T47D (cell line): ENCODE measurements at places on chromosomes 11 and 22.

GRCh38 chr22:49112176-49112575 lies 715.5 kb downstream of the BRD1 start:
- DNase-seq = no peak

- DNase-seq = no peak
Observed at GRCh38 chr11:2581151-2581930, 118.5 kb downstream of the KCNQ1OT1 start.

- no peak for DNase-seq
Observed at GRCh38 chr22:35258191-35258988, 1.1 kb downstream of the HMGXB4 start.

DNA sequence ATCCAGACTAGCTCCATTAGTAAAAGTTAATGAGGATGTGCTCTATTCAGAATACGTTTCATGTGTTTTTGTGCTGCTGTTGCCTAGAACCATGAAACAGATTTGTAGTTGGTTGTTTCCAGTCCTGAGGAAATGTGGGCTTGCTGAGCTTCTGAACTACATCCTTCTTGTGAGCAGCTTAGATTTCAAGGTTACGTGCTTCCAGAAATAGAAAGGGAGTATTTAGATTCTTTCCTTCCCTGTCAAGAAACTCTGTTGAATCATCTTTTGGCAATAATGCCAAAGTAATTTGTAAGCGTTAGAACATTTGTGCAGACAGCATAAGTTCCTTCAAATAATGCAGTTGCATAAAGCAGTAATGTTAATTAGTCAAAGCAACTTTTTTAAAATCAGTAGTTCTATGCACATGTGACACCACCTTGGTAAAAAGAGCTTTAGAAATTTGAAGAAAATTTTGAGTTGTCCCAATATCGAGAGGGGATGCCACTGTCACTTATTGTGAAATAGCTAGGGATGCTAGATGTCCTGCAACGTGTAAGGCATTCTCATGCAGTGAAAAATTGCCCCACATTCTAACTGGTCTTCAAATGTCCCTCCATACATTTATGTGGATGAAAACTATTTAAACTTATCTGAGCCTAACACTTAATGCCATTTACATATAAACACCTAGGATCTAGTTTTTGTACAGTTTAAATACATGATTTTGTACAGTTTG lies 169.6 kb downstream of the ETS1 start:
- DNase-seq = no peak

DNA sequence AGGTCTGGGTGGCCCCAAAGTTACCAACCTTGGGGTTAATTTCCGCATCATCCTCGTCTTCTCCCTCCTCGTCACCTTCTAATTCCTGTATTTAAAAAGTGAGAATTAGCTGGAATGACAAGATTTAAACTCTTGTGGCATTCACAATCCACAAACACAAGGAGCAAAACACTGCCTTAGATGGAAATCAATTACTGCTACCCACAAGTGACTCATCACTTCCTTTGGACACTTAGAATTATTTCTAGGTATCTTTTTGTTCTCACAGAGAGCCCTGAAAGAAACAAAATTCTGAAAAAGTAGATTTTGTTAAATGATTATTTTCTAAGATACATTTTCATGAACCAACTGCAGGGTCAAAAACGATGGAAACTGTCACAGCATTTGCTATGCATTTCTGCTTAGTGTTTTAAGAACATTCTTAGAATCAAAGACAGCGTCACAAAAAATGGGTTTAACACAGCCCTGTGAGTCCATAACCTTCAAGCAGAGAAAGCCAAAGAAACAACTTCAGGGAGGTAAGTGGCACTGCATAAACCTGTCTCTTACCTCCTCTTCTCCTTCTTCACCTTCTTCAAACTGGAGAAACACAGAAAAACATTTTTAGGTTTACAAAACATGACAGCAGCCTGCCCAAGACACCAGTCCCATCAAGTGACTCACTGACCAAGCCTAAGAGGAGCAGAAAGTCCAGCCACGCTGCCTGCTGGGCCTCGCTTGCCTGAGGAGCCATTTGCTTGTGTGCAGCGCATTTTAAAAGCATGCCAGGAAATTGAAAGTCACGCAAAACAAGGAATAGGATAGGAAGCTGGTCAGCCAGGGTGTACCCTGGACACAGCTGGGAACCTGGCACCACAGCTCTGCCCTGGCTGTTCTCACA lies 22.3 kb upstream of the PHLDA2 start:
- no peak for DNase-seq

DNA sequence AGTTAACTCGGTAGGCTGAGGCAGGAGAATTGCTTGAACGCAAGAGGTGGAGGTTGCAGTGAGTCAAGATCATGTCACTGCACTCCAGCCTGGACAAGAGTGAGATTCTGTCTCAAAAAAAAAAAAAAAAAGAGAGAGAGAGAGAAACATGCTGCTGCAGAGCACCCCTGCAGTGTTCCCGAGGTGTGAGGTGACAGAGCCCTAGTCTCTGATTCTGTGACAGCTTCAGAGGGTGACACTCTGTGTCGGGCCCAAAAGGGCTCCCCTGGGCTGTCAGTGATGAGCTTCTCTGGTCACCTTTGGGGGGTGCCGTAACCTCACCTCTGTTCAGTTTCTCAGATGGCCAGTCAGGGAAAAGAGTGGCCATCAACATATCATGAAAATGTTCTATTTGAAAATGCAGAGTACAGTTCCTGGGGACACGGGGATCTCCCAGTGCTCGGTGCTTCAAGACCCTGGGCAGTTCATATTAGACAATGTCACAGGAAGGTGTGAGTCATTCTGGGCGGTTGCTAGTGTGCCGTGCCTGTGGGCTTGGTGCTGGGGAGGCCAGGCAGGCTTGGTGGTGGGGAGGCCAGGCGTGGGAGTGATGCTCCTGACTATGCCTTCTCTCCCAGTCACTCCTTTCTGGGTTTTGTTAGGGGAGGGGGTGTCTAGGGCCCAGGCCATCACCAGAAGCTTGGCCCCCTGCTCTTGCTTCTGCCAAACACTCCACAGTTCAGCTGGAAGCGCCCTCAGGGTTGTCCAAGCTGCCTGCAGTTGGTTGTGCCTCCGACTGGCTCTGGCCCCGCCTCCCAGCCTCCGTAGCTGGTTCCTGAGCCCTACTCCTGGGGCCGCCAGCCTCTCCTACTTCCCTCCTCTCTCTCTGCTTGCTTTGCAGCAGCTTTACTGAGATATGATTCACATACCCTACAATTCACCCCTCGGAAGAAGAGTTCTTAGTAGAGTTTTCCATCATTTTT lies 52.5 kb upstream of the CLDN5 start:
- DNase-seq = no peak
